ENCODE measurements at places on chromosomes 5 and 9.

- DNase-seq, result peak; percentile 23
These were observed 50.9 kb upstream of the CEMIP2 start for GRCh38 chr9:71819115-71819739.

- no peak for DNase-seq
These were observed 21.2 kb downstream of the COL15A1 start for GRCh38 chr9:98964911-98965336.

DNA sequence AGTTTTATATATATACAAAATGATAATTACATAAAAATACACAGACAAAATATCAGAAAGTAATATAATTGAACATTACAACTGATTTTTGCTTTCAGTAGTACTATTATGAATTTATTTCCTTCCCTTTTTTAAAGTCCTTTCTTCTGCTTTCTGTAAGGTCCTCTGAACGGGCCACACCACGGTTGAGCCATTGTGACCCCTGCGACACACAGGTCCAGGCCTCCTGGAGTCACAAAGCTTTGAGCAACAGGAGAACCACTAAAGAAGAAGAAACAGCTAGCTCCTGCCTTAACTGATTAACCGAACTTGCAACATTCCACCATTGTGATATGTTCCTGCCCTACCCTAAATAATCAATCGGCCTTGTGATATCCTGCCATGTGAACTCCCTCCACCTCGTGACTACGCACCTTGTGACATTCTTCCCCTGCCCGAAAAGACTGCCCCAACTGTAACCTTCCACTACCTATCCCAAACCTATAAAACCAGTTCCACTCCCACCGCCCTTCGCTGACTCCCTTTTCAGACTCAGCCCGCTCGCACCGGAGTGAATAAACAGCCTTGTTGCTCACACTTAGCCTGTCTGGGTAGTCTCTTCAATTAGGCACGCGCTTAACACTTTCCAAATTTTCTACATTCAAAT lies 375.0 kb upstream of the RFX3 start:
- DNase-seq, result no peak

- no peak for DNase-seq
These were observed 134.8 kb upstream of the KLF4 start for GRCh38 chr9:107624234-107624948.

DNA sequence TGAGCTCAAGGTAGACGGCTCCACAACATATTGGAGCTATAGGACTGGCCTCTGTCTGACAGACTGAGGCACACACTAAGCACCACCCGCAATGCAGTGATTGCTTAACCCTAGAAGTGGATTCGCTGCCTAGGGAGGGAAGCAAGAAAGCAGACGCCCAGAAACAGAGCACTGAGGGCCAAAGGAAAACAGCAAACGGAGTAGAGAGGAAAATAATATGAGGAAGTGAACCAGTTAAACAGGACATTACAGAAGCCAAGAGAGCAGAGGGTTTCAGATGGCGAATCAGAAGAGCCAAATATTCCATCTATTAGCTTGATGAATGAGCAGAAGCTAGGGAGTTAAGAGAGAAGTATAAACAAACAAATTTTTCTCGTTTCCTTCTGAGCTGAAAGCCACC lies 139.2 kb upstream of the LHFPL2 start:
- DNase-seq, result no peak

GRCh38 chr5:173762045-173762444 lies 126.1 kb upstream of the CPEB4 start:
- no peak for DNase-seq

- DNase-seq, result no peak
These were observed 1201.4 kb upstream of the C9orf72 start for GRCh38 chr9:28774433-28775235.

GRCh38 chr5:143086908-143087637 lies 316.4 kb downstream of the NR3C1 start:
- no peak for DNase-seq

- DNase-seq, result no peak
These were observed 92.5 kb downstream of the TLR4 start for GRCh38 chr9:117796681-117797080.

DNA sequence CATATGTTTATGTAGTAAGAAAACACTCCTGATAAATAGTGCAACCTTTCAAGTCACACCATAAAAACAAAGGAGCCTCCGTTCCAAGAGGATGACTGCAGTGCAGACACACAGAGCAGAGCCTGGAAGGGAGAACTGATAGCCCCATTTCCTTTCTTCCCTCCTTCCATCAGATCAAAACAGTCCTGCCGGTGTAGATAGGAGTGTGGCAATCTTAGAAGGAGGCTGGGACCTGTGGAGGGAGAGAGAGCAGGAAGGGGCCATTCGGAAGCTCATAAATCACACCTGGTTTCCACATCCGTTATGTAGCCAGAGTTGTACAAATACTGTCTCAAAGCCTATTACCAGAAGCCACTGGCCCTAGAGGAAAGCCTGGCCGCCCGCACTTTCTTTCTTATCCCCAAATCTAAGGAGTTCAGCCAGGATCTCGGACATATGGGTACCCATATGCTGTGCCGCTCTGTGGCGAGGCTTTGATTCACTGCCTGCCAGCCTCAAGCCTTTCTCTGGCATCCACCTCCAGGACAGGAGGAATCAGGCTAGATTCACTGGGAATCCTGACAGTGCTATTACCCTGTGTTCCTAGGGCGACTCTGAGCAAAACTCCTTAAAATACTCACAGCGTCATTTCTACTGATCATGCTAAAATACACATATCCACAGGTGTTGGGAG lies 26.9 kb downstream of the DAP start:
- DNase-seq, result no peak

- no peak for DNase-seq
These were observed 548.8 kb upstream of the CDH18 start for GRCh38 chr5:20536813-20537212.

DNA sequence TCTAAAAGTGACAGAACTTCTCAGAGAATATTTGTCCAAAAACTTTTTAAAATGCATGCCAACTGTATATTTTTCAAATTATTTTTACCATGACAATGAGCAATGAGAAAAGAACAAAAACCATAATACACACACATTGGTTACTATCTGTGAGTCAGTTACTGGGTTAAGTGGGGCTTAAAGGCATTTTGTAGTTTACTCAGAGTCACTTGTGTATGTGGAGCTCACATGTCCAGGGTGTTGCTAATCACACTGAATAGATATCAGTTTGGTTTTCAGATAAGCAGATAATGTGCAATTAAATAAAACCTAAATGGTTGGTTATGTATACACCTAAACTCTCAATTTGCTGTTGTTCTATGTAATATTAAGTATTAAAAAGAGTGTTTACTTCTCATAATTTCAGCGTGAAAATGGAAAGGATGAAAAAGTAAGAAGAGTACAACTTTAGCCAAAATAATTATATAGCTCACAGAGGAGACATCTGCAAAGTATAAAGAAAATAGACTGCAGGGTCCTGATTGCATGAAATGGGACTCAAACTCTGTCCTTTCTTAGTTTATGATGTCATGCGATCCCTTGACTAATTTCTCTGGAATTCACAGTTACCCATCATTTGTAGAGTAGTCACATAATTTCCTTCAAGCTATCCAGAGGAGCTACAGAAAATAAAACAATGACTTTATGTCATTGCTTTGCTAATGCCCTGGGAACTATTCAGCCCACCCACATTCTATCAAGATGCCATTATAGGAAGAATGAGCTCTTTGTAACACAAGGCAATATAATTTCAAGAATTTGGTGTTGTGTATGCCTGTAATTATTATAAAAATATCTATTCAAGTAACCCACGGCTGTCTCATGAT lies 388.0 kb upstream of the ZNF608 start:
- no peak for DNase-seq

DNA sequence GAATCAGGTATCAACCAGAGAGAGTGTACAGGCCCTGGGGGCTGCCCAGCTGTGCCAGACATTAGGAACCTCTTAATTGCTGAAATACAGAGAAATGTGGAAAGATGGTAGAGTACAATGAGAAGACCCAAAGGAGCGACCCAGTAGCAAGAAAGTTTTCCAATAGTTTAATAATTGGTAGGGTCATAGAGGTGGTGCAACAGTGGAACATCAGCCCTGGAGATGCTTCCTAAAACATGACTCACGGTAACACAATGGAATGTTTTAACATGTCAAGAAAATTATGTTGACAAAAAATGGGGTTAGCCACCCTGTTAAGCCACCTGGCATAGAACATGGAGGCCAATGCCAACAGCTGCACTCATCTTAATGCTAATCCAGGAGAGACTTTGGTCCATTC lies 284.1 kb downstream of the ELAVL2 start:
- no peak for DNase-seq

- DNase-seq, result no peak
These were observed 210.0 kb upstream of the PAPPA start for GRCh38 chr9:115943431-115944165.

DNA sequence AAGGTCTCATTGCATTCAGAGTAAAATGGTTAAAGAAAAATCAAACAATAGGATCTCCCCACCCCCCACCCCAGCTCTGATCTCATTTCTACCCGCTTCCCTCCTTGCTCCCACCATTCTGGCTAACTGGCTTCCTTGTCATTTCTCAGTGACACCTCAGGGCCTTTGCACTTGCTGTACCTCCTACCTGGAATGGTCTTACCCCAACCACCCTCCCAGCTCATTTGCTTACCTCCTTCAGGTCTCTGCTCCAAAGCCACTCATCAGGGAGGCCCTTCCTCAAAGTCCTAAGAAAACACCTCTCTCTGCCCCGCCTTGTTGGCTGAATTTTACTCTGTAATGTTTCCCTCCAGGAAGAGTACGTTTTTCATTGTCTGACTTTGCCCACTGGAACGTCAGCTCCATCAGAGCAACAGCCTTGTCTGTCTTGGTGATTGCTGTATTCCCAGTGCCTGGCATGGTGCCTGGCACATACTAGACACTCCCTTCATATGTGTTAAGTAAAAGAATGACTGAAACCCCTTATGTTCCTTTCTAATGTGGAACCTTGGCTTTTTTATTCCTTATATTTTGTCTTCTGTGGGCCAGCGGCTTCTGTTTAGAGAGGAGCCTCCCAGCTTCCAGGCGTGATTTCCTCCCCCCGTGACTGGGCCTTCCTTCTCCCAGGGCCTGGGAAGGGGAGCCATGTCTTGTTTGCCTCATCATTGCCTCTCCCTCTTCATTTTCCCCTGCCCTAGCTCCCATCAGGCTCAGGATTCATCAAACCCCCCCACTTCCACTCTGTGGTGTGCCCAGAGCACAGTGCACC lies 26.9 kb downstream of the NEURL1B start:
- no peak for DNase-seq

GRCh38 chr5:172925336-172925948 lies 33.8 kb upstream of the RPL26L1 start:
- no peak for DNase-seq

DNA sequence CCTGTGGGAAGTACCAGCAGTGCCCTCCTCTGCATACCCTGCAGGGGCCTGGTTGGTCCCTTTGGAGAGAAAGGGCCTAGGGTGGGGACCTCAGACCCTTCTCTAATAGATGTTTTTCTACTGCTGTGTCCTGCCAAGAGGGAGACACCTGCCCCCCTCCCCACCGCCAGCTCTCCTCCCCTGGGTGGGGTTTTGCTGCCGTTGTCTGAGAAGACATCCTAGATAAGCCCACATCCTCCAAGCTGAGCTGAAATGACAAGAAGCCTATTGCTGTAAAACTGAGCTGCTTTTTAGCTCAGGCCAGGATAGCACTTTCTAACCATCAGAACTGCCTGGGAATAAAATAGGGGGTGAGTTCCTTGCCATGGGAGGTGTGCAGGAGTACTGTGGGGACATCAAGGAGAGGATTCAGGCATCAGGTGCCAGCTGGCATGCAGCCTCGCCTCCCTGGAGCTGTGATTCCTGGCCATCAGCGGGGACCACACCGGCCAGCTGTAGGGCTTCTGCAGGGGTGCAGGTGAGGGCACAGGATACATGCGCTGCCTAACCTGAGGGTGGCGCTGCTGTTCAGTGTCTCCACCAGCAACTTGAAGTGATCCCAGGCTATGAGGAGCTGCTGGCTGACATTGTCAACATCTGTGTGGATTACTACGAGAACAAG lies 37.9 kb downstream of the CYFIP2 start:
- DNase-seq, result peak; percentile 85

- DNase-seq, result no peak
These were observed 47.3 kb downstream of the MEGF10 start for GRCh38 chr5:127337876-127338275.

GRCh38 chr5:81572201-81572600 lies 178.3 kb upstream of the ACOT12 start:
- DNase-seq, result no peak

Data from WTC11 (cell line).